Stimulated activated CD4-positive, alpha-beta T cell treated with anti-CD3 and anti-CD28 coated beads, TNF-alpha, amount 100 ng/mL, for 1 hour (primary cell): ENCODE measurements at places on chromosomes 3 and 15.

DNA sequence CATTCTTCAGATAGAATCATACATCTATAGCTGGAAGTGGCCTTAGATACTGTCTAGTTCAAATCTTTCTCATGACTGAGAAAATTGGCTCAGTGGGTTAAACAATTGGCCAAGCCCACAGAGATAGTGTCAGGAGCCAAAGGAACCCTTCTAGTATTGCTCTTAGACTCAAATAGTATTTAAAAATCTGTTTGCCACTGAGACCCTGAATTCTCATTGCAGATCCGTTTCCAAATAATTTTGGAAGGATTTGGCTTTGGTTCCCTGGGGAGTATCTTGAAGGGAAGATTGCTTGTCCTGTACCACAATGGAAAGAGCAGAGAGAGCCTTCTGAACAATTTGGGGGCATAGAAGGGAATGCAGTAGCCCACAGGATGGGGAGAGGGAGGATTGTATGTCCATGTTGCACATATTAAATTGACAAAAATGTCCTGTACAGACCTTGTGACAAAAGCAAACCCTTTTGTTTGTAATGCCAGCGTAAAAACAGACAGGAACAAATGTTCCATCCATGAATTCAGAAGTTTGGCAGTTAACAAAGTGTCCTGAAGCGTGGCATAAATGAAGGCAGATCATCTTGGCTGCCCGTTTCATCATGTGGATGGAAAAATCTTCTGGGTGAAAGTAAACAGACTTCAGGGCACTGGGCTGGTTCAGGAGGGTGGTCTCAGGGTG lies 156.4 kb upstream of the RASGRP1 start:
- DNase-seq, result no peak

DNA sequence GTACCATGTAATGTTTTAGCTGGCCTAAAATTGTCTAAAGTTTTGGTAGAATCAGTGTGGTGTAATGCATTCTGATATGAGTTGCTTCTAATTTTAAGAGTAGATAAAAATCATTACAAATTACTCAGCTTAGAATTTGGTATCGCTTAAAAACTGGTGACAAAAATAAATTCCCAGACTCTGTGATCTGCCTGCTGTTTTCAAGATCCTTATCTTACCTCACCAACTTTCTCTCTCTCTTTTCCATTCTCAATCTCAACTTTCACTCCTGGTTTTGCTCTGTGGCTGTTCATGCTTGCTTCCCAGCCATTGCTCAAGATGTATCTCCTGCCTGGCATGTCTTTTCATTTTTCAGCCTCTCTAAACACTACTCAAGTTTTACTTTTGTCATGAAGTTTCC lies 45.7 kb downstream of the TCF12 start:
- no peak for DNase-seq

DNA sequence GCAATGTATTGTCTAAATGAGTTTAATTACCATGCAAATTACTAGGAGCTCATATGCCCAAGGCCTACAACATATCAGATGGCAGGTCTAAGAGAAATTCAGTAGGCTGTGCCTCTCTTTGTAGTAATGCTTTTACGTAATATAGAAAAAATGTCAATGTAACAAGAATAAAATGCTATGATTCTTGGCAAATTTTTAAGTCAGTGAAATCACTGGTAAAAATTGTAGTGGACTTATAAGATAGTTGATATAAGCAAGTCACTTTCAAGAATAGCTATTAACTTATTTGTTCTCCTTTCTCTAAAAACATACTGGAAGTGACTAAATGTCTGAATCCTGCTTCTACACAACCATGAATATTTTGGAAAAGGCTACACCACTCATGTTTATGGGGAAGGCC lies 707.8 kb downstream of the TUSC7 start:
- no peak for DNase-seq

DNA sequence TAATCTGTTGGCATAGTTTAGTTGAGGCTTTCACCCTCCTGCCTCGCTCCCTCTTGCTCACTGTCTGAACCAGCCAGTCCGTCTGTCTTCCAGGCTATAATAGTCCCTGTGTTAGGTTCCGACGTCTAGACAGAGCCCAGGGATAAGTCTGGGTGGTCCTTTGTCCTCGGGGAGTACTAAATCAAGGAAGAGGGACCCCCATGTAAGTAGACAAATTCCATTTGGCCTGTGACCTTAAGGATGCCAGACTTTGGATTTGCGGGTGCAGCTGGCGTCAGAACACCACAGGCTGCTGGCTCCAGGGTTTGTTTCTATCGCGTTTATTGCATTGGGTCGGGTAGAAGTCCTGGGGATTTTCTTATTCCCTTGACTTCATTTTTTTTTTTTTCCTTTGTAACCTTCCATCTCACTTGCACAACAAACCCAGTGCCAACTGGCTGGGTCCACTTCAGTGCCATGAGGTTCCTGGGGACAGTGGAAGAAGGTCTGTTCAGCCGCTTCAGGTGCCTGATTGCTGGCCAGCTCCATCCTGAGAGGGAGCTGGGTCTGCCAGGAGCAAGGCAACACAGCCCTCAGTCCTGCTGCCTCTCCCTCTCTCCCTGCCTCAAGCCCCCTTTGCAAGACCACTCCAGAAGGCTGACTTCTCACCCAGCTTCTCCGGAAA lies 95.4 kb upstream of the KLHL25 start:
- no peak for DNase-seq

DNA sequence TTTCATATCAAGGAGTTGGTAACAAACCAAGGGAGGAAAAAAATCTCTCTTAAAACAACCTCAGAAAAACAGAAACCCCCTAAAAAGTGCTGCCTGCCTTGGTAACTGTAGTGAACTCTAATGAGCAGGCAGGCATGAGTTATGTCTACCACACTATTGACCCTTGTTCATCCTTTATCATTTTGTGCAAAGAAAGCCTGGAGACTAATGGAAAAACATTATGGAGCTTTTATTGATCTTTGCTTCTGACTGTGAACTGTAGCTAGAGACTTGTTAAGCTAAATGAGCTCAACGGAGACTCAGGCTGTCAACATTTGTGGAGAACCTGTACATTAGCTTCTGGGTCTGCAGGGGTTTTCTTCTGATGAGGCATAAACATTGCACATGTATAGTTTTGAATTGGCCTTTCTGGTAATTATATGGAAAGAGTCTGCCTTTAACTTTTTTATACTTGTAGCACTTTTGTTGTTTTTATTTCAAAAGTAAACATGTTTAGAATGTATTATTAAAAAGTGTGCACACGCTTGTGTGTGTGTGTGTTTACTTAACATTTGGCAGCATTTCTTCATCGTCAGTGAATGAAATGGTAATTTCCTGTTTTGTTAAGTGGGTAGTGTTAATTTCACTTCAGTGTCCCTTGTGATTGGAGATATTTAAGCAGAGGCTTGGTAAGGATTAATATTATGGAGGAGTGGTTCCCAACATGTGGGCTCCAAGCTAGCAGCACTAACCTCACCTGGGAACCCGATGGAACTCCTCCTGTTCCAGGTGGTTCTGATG lies 15.9 kb upstream of the SPTSSB start:
- no peak for DNase-seq

DNA sequence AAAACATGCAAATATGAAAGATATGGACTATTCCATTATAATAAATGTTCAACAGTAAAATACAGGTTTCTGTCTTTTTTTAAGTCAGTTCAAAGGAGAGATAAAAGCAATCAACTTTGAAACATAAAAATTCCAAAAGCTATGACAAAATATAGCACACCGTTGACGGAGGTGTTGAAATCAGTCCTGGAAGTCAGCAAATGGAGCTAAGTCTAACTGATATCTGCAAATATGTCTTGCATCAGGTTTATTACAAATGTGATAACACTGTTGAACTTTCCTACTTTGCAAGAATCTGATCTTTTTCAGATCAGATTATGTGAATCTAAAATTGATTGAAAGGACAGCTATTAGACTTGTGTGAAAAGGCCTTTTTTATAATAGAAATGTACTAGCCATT lies 300.7 kb downstream of the SHOX2 start:
- DNase-seq, result no peak

GRCh38 chr3:77449459-77450350 lies 409.8 kb downstream of the ROBO2 start:
- no peak for DNase-seq

- DNase-seq, result no peak
Measured at GRCh38 chr3:182855076-182855475, 61.8 kb downstream of the ATP11B start.

- DNase-seq, result no peak
Measured at GRCh38 chr3:98906230-98906629, 4.7 kb upstream of the DCBLD2 start.

- no peak for DNase-seq
Measured at GRCh38 chr15:69586721-69587120, 134.1 kb downstream of the RPLP1 start.

DNA sequence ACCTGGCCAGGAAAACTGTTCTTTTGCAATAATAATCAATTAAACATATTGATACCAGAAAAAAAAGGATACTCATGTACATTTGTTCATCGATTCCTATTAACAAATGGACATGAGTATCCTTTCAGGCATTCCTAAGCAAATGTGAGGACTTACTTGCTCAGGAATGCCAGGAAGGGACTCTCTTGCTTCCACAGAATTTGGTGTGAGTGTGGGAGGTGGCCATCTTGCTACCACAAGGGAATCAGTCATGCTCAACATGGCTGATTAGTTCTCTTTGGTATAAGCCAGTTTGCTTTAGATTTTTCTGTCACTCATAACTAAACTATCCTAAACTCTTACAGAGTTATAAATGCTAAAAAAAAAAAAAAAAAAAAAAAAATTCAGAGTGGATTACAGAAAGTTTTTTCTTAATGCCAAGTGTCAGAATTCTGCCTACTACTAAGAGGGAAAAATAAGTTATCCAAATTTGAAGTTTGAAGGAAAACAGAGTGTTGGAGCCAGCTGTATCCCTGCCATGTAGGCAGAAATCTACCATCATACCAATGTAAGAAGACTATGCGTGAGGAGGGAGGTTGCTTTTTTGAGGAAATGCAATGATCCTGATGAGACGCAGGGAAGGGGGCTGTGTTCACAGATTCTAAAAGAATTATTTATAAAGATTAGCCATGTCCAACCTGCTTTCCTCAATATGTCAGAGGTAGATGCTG lies 98.7 kb downstream of the PLD1 start:
- DNase-seq, result no peak

DNA sequence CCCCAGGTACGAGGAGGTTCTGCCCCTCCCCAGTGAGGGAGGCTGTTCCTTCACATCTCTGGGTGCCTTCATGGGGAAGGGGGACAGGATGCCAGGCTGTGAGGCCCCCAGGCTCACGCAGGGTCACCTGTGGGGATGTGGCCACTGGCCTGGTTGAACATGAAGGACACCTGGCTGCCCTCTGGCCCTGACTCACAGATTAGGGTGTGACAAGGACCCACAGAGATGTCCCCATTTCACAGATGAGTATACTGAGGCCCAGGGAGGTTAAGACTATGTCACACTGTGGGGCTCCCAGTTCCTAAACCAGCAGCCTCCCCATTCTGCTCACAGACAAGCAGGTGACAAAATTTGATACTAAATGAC lies 42.4 kb downstream of the PCSK6 start:
- DNase-seq, result no peak

DNA sequence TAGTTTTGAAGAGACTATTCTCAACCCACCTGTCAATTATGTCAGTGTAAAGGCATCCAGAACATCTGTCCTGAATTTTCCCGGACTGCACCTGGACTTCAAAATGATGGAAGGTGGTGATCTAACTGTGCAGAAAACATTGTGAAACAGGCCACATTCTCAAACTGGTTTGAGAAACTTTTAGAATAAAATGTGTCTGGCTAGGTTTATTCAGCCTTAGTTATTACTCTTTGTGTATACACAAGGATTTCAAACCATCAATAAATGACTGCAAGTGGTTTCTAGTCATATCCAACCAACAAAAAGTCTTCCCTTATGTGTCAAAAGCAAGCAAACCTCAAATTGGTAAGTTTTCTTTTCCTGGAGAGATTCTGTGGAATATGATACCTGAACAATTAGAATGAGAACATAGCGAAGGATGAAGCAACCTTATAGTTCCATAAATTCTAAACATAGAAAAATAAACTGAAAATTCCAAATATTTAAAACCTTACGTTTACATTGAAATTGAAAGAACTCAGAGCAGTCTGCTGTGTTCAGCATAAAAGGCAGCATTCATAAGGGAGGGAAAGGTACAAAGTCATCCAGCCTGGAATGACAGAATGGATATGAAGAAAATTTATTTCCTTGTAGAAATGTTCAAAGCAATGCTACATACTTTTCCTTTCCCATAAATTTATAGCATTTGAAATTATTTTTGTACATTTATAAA lies 306.6 kb upstream of the TGFBR2 start:
- DNase-seq, result no peak

DNA sequence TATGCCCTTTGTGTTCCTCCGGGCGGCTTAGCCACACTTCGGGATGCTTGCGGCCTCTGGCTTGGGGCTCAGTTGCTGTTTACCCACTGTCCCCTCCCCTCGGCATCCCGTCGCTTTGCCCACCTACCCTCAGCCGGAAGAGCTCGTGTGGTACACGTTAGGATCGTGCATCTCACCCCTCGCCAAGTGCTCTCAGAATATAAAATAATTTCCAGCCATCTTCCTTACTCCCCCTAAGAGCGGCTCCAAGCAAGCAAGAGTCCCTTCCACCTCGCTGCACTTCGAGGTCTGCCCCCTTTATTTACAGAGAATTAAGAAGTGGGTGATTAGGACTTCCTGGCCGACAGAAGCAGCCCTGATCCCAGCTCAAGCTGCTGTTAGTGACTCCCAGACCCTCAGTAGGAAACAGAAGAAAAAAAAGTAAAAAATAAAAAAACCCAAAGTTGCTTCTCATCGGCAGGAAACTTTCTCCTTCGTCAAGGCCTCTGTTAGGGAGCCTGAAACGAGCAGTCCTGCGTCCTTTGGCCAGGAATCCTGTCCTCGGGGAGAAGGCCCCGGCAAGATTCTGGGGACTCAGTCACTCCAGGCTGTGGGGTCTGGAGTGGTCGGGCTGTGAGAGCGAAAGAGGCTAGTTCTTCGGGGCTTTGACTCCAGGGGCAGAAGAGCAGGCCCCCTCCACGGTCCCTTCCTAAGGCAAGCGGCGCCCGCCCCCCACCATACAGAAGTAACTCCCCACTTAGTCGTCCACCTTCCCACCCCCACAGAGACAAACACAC lies 3.0 kb downstream of the MEIS2 start:
- no peak for DNase-seq

GRCh38 chr3:118729546-118729945 lies 305.1 kb downstream of the IGSF11 start:
- DNase-seq, result no peak

GRCh38 chr3:156382458-156383346 lies 172.2 kb downstream of the SSR3 start:
- DNase-seq, result no peak

- no peak for DNase-seq
Measured at GRCh38 chr3:119700269-119700919, 2.4 kb upstream of the CFAP91 start.

DNA sequence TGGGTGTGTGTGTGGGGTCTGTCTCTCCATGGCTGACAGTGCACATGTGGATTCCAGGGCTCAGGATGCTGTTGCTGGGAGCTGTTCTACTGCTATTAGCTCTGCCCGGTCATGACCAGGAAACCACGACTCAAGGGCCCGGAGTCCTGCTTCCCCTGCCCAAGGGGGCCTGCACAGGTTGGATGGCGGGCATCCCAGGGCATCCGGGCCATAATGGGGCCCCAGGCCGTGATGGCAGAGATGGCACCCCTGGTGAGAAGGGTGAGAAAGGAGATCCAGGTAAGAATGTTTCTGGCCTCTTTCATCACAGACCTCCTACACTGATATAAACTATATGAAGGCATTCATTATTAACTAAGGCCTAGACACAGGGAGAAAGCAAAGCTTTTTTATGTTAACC lies 10.5 kb downstream of the ADIPOQ start:
- no peak for DNase-seq
